ENCODE measurements at places on chromosomes 4 and X.

- DNase-seq: no peak
These were observed 346.3 kb downstream of the TECRL start for GRCh38 chr4:64062991-64063390.

GRCh38 chr4:177108708-177109107 lies 201.0 kb upstream of the NEIL3 start:
- DNase-seq: no peak

DNA sequence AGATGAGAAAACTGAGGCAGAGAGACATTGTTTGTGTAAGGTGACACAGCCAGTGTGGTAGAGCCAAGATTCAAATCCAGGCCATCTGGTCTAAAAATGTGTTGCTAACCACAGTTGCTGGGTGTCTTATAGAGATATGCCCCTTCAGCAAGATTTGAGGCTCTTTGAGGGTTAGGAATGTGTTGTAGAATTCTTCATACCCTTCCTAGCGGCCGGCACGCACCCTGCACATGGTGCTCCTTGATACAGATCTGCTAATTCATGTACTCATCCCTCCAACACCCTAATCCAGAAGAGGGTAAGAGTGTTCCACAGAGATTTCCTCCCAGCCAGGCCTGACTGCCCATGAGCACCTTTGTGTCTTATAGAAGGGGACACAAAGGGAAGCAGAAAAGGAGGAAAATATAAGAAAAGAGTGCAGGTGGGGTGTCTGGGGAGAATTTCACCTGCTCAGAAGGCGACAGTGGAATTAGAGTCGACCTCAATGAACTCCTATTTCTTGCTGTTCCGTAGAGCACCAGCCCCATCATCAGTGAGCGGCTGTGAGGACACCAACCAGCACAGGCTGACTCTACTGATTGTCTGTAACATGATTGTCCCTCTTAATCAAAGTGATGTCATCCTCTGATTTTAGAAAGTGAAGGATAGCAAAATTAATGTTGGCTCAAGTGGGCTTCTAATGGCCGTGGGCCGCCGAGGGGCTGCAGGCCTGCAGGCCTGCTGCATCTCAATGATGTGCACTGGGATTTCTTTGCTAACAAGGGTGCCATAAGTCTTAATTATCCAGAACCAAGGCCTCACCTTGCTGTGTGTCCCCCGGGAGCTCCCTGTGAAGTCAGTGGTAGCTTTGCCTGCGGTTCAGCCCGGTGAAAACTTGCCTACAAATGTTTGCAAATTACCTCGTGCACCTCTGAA lies 24.2 kb upstream of the SMIM20 start:
- no peak for DNase-seq

GRCh38 chr4:3471098-3471760 lies 8.1 kb downstream of the DOK7 start:
- no peak for DNase-seq

DNA sequence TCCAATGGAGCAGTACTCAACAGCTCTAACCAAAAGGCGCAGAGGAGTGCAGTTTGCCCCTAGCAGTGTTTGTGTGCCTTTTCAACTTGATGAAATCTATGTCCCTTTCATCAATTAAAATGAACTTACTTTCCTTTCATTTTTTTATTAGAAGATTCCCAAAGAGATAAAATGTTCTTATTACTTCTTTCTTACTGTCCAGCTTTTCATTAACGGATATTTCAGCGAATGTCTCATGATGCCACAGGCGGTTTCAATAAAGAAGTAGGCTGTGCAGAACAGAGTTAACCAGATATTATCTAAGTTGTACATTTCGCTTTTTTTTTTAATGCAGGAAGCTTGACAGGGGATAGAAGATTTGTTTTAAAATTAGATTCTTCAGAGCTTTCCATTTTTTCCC lies 3.4 kb upstream of the MAOB start:
- no peak for DNase-seq

DNA sequence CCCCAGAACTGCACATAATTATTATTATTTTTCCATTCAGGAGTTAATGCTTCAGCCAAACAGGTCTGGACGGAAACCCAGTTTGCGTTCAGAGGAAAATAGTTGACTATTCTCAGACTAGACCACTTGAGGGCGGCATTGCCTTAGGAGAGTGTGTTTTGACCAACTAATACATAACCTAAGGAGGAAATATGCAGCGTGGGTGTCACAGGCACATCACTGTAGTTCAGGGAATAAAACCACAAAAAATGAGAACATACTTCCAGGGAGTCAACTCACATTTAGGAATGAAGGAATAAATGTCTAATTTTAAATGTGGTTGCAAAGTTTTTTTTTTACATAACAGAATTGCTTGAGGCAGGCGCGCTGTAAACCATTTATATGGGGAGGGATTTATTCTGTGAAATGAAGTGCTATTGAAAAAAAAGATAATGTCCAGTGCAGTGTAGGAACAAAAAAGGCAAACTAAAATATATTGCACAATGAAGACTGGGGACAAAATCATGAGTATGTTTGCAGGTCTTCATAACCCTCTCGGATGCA lies 93.3 kb downstream of the SYNPO2 start:
- DNase-seq: peak; percentile 72

DNA sequence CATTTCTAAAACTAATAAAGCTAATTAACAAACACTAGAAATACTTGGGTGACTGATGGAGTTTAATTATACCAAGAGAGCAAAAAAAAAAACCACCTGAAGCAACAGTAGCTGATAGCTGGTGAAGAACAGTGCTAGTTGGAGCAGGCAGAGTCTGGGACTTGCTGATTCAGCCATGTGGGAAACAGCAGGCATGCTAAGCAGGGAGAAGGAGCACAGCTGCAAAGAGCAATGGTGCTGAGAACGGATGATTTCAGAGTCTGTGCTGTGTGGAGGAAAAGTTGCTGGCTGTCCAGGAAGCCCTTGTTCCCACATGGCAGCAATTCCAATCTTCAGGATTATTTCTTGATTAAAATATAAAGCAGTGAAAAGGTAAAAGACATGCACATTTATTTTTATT lies 68.8 kb downstream of the NPY1R start:
- DNase-seq: no peak

- no peak for DNase-seq
These were observed 29.6 kb downstream of the SPARCL1 start for GRCh38 chr4:87499403-87500091.

GRCh38 chrX:134688839-134689238 lies 30.6 kb upstream of the PLAC1 start:
- DNase-seq: no peak

GRCh38 chrX:9189286-9189685 lies 155.4 kb upstream of the FAM9B start:
- no peak for DNase-seq

- DNase-seq: no peak
These were observed 13.2 kb upstream of the IRF2 start for GRCh38 chr4:184487503-184487902.

- DNase-seq: peak; percentile 26
These were observed 23.6 kb downstream of the TNIP2 start for GRCh38 chr4:2732526-2732925.

- DNase-seq: no peak
These were observed 398.2 kb upstream of the SPANXN1 start for GRCh38 chrX:144849141-144849540.

- peak; percentile 60 for DNase-seq
These were observed 551 bp downstream of the NPNT start for GRCh38 chr4:105895583-105896460.

GRCh38 chrX:475926-476723 lies 89.4 kb upstream of the PPP2R3B start:
- peak; percentile 14 for DNase-seq

- no peak for DNase-seq
These were observed 220.4 kb upstream of the AGTR2 start for GRCh38 chrX:115949900-115950822.

- no peak for DNase-seq
These were observed 35.5 kb downstream of the DLG3 start for GRCh38 chrX:70479922-70480659.

DNA sequence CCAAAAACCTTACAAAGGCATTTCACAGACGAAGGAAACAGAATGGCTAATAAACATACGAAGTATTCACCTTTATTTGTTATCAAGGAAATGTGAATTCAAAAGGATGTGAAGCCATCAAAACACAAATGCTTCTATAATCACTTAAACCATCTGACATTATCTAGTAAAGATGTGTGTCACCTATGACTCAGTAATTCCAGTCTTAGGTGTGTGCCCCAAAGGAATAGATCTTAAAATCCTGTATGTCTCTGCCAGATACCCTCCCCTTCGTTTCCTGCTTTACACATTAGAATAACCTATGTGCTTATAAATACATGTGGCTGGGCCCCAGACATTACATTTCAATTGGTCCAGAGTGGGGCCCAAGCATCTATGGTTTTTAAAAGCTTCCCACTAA lies 41.8 kb upstream of the CEP135 start:
- DNase-seq: no peak

DNA sequence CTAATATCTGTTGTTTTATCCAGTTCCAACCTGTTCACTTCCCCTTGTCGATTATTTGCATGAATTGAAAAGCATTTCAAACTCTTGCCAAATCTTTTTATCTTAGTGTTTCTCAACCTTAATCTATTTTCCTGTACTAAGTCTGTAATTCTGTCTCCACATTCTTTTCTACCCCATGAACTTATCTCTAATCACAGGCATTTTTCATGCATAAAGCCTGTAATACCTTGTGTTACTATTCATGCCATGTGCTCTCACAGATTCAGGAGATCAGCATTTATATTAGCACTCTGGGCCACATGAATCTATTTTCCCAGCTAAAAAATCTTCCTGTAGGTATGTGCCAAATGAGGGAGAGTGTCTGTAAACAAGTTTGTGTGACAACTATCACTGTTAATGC lies 1360.9 kb downstream of the STIM2 start:
- DNase-seq: no peak

GRCh38 chr4:5040856-5041620 lies 10.2 kb upstream of the STK32B start:
- no peak for DNase-seq

DNA sequence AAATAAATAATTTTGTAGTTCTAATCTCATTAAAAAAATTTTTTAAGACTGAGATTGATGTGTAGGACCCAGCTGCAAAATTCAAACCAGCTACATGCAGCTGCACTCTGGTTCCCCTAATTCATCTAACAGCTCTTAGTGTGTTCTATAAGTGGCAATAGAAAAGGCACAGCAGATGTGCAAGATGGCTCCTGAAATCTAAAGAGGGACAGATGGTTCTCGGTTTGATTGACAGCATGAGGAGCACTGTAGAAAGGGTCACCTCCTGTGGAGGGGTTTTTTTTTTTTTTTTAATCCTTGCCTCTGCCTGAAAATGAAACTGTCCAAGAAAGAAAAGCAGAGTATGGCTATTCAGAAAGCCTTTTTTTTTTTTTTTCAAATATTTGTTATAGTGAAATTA lies 16.9 kb upstream of the OCIAD1 start:
- DNase-seq: peak; percentile 52

- no peak for DNase-seq
These were observed 346.9 kb downstream of the BCOR start for GRCh38 chrX:39750848-39751247.

DNA sequence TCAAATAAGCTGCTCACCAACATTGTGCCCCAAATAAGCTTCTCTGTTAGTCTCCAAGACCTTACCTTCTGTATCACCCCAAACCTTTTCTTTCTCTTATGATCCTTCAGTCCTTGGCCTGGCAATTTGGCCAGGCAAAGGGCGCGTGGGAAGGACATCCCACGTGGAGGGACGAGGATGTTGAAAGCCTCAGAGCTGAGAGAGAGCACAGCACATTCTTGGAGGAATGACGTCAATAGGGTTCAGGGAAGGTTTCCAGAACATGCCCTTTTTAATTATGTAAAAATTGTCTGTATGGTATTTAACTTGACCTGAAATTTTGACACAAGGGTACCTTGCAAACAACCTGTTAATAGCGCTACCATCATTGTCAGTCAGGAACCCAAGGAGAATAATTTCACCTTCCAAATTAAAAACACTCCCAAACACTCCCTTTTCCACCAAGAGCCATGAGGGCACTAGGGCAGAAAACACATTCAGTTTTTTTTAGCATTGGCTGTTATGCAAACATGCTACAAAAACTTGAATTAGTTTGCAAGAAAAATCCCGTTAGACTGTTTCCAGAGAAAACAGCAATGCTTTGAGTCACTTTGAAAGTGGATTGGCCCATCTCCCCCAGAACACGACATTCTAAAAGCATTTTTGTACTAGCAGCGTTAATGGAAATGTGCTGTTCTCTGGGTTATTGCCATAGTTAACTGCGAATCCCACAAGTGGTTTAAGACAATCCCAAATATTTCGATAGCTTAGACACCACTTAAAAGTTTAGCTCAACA lies 183.2 kb upstream of the PUDP start:
- no peak for DNase-seq

DNA sequence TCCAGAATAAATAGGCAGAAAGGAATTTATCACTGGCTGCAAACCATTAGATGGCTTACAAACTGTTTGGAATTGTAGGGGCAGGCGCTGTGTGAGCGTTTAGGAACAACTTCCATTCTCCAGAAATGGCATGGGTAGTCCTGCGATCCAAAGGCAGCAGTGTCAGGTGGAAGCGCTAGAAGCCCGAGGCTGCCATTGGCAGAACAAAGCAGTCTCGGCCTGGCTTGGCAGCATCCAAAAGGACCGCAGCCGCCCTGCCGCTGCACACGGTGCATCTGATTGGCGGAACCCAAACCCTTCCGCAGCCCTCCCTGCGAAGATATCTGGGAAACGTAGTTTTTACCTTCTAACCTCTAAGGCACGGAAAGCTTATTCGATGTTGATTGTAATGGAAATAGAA lies 23.6 kb upstream of the YTHDC1 start:
- no peak for DNase-seq

GRCh38 chr4:28639747-28640146 lies 1779.1 kb downstream of the STIM2 start:
- DNase-seq: no peak

- no peak for DNase-seq
These were observed 4.0 kb downstream of the EFNB1 start for GRCh38 chrX:68832516-68833447.

DNA sequence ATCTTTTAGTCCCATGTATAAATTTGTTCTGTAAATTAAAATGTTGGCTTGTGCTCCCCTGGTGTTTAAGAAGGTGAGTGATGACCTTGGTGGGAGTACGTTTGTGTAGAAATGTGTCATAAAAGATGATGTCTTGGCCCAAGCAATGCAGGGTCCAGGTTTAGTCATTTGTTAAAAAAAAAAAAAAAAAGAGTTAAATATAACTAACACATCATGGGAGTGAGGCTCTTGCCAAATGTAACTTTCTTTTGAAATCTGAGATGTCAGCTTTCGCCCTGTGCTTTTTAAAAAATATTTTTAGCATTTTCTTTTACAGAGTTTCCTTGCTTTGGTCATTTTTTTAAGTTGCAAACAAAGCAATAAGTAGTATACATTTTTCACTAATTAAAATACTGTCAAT lies 135.6 kb downstream of the FBXO8 start:
- DNase-seq: no peak

- no peak for DNase-seq
These were observed 492.0 kb downstream of the PCDH11X start for GRCh38 chrX:92270936-92271855.

DNA sequence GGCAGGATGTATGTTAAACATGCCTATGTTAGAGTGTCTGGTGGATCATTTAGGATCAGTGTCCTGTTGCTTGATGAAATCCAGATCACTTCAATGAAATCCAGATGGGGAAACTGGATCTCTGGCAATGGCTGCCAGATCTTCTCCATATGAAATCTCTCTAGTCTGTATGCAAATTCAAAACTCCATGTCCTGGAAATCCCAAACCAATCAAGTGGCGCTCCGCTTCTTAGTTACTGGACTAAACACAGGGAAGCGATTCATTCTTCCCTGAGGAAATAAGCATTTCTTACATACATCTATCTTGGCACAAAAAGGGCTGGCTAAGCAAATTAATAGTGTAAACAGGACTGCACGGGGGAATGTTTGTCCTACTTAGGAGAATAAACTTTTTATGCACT lies 94.9 kb downstream of the HDAC8 start:
- DNase-seq: no peak

GRCh38 chrX:2242326-2242725 lies 258.4 kb downstream of the DHRSX start:
- no peak for DNase-seq

All from D341Med (cell line).